Activated CD4-positive, alpha-beta T cell treated with anti-CD3 and anti-CD28 coated beads, Interleukin-2, amount 50 U/mL, for 16 hours (primary cell): ENCODE measurements at places on chromosomes 5 and 9.

- DNase-seq: no peak
These were observed 5.9 kb downstream of the HDHD3 start for GRCh38 chr9:113370806-113371325.

- peak; percentile 50 for DNase-seq
These were observed 222.3 kb downstream of the GLIS3 start for GRCh38 chr9:4077499-4078102.

- DNase-seq: no peak
These were observed 244.5 kb downstream of the MLLT3 start for GRCh38 chr9:20377790-20378189.

DNA sequence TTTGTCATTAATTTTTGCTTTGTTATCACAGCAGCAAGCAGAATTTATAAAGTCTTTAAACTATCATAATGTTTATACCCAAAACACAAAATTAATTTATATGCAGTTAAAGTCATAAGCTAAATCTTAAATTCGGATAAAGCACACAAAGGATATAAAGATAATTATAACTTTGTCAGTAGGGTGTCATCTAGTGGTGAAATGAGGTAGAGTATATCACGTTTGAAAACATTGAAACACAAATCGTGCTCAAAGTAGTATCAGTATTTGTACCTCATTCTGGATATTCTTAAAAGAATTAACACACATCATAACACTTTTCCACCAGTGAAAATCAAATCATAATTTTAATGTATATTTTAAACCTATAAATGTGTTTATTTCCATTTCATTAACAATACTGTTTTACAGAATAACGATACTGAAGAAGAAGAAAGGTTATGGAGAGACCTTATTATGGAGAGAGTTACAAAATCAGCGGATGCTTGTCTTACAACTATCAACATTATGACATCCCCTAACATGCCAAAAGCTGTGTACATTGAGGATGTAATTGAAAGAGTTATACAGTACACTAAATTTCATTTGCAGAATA is 129.5 kb downstream of the NIPBL start:
- DNase-seq: peak; percentile 8

GRCh38 chr5:133467335-133467779 is 145.0 kb downstream of the FSTL4 start:
- no peak for DNase-seq

GRCh38 chr5:139650031-139650688 is 2.0 kb downstream of the CXXC5 start:
- DNase-seq: no peak
